ENCODE measurements at places on chromosomes 16 and 17.

GRCh38 chr17:43660816-43661493 is 767 bp downstream of the MEOX1 start:
- DNase-seq: no peak

GRCh38 chr17:33674685-33675084 is 381.6 kb upstream of the ASIC2 start:
- peak; percentile 24 for DNase-seq

- DNase-seq: no peak
Measured at GRCh38 chr17:6361733-6362132, 73.2 kb downstream of the AIPL1 start.

GRCh38 chr16:64445649-64446048 is 676.2 kb downstream of the CDH11 start:
- no peak for DNase-seq

- DNase-seq: no peak
Measured at GRCh38 chr16:14015461-14015860, 55.7 kb upstream of the MRTFB start.

DNA sequence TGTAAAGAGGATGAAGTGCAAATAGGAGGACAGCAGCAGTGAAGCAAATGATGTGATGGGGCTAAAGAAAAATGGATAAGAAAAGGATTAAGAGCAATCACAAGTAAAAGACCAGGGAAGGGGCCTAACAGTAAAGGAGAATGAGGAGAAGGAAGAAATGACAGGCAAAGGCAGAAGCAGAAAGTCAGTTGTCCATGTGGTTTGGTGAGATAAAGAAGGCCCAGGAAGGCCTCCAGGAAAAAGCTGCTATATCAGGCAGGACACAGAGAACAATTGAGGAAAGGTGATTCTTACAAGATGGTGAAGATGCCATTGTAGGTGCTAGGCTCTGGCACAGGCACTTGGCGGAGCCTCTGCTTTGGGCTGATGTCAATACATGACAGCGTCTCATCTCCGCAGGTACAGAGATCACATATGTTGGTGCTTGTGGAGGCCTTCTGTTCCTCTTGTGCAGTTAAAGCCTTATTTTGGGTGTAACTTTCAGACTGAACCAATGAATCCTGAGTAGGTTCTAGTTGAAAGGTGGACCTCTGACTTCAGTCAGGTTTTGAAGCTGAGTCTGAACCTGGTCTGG is 18.1 kb downstream of the RDM1 start:
- DNase-seq: no peak

DNA sequence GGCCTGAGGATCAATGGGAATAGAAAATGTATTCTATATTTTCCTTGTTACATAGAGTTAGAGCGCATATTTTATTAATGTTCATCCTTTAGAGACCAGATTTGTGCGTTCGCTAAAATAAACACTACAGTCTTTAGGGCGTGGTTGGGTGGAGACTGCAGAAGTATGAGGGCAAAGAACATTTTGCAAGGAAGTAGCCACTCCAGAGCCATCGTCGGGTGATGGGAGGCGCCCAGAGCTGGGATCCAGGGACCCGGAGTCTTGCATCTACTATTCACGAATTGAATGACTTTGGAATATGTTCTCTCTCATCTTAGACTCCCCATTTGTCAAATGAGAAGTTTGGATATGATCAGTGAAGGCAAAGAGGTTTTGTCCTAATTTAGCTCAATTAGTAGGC is 154.2 kb upstream of the IRX6 start:
- DNase-seq: no peak
